ENCODE measurements at places on chromosomes 5 and 9.

- DNase-seq: no peak
These were observed 70.8 kb upstream of the CHD1 start for GRCh38 chr5:98999631-99000030.

- DNase-seq: no peak
These were observed 408.1 kb upstream of the ZNF608 start for GRCh38 chr5:125154301-125155110.

DNA sequence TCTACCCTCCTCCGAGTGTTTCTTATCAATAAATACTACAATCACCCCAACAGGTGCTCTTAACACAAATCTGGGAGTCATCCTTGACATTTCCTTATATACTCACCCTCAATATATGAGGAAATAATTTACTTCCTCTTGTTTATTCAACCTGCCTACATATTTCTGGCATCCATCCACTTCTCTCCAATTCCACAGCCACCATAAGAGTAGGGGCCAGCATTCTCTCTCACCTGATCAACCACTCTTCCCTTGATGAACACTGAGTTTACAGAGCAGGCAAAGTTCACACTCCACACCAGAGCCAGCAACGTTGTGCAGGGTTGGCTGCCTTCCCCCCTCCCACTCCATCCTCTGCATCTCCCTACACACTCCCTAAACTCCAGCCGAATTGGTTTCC lies 904.3 kb upstream of the DMAC1 start:
- no peak for DNase-seq

GRCh38 chr9:121292801-121293241 lies 24.9 kb downstream of the GSN start:
- no peak for DNase-seq

All from activated T-cell treated with anti-CD3 and anti-CD28 coated beads for 48 hours (primary cell).